HuH-7 (cell line): ENCODE measurements at places on chromosomes 5 and 9.

DNA sequence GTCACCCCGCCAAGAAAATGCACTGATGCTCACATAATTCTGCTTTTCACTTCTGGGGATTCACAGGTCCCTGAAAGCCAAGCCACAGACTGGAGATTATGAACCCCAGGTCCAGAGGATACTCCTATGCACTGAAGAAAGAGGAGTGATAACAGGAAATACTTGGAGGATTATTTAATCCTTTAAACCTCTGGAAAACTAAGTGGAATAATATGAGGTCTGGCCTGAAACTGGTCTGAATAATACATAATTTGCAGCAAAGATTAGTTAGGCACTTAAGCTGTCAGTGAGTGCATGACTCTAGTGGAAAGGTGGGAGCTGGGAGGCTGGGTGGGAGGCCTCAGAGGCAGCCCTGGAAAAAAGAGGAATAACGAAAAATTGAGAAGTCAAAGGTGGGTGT, 45.7 kb downstream of the MARCHF3 start:
- no peak for DNase-seq

DNA sequence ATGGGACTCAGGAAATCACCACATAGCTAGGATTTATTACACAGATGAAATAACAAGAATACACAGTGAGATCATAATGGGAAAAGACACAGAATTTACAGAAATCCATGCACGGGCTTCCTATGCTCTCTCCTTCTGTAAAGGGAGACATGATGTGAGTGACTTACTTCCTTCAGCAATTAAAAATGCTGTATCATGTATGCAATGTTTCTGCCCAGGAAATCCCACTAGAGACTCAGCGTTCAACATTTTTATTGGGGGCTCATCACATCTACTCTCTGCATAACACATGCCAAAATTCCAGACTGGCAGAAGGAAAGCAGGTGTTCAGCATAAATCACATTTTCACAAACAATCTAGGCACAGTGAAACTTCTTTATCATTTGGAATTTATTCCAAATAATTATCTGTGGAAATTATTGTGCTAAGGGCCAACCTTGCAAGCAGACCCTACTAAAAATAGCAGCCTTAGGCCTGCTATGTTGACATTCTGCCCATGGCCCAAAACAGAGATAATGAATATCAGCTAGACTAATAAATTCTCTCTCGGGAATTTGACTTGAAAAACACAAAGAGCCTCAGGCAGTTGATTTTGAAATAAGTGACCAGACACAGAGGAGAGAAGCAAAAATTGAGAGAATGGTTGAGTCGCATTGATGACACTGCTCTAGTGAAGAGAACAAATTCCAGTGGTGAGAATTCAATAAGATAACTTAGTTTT, 31.4 kb upstream of the SELENOP start:
- no peak for DNase-seq

DNA sequence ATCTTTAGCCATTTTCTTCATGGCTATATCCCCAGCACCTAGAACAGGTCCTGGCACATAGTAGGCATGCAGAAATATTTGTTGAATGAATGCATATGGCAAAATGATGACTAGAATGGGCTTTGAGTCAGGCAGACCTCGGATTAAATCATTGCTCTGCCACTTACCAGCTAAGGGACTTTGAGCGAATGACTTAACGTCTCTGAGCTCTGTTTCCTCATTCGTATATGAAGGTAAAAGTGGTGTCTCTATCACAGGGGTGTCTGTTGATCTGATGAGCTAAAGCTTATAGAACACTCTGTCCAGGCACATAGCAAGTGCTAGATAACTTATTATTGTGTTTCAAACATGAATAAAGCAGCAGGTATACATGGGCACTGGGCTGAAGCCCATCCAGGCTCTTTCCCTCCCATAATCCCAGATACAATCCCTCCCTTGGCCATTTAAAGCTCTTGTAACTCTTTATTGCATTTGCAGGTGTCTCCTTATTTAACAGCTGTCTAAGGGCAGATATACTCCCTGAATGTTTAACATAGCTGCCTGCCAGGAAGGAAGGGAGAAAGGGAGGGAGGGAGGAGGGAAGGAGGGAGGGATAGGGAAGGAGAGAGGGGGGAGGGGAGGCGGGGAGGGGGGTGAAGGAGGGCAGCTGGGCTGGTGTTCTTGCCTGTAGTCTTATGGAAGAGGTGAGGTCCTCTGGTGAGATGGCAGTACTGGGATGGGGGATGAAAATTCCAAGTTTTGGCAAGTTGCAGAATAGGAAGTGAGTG, 23.2 kb upstream of the STXBP1 start:
- DNase-seq, result no peak

- no peak for DNase-seq
Measured at GRCh38 chr5:173664154-173664526, 47.7 kb upstream of the BOD1 start.
